ENCODE measurements at places on chromosomes 16 and 17.

DNA sequence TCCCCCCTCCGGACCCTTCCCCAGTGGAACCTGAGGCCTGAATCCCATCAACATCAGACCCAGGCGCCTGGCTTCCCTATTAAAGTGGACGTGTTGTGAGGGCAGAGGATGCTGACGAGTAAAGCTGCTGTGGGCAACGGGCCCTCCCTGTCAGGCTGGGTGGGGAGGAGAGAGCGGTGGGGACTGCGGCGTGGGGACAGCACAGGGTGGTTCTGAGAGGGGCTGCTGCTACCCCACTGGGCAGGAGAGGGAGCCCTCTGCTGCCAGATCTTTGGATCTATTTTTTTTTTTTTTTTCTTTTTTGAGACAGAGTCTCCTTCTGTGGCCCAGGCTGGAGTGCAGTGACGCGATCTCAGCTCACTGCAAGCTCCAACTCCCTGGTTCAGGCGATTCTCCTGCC is 5.9 kb downstream of the CA5A start:
- H3K36me3 ChIP-seq, result no peaks in the 10 kb centered on the region
- H3K27ac ChIP-seq, result no peak overlapping the region
- H3K4me3 ChIP-seq, result no peak overlapping the region
- no peaks in the 10 kb centered on the region for H3K4me1 ChIP-seq
- no peaks in the 10 kb centered on the region for H3K27me3 ChIP-seq

DNA sequence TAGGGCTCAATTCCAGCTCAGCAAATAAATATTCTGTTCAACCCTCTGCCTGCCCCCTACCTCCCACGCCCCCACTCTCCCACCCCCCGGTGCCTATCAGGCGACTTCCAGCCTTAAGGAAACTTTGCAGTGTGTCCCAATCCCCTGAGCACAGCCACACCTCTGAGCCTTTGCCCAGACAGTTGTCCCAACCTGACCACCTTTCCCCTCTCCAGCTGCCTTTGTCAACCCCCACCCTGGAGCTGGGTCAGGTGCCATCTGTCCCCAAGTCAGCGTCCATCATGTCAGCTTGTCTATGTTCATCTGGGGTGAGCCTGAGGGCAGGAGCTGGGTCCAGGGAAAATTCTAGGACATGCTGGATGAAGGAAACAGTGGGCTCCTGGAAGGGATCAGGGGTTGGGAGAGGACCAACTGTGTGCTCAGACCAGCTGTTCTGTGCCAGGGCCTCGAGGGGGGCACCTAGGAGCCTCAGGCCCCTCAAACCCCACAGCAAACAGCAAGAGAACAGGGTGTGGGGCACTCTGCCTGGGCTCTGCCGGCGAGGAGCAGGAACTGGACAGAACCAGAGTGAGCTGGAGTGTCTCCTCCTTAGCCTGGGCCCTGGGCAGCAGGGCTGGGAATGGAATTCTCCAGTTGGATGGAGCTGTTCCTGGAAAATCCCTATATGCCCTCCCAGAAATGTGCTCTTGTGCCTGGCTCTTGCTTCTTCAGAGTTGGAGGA is 17.8 kb downstream of the CDH16 start:
- H3K4me3 ChIP-seq, result no peak overlapping the region
- H3K36me3 ChIP-seq, result no peaks in the 10 kb centered on the region
- peaks cover 69% of the 10 kb centered on the region for H3K4me1 ChIP-seq
- DNase-seq, result peak; percentile 85
- no peaks in the 10 kb centered on the region for H3K27me3 ChIP-seq
- peak overlapping the region; percentile 75 for H3K27ac ChIP-seq

DNA sequence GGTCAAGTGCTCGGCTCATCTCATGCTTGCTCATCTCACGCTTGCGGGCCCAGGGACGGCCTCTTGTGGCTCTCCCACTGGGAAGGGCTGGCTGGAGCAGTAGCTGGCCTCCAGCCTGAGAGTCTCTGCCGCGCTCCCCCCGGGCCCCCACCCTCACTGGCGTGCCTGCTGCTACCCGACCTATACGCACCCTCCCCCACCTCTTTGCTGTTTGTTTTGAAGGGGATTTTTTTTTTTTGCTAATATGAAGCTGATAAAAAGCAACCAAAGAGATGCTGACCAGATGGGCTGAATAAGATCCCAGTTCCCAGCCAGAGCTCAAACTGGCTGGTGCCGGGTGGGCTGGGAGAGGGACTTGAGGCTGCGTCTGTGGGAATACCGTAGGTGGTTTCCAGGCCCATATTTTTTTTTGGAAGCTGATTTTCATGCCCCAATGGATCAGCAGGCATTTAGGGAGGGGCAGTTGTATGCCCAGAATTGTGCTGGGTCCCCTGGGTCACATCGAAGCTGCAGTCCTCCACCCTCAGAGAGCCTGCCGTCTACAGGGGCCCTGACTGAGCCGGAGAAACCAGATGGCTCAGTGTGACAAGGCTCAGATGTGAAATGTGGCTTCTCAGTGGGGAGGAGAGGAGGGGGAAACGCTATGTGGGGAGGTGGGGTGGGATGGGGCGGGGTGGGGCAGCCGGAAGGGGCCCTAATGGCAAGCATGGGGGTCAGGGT is 115.0 kb downstream of the RAP1GAP2 start:
- H3K27me3 ChIP-seq, result no peaks in the 10 kb centered on the region
- H3K4me1 ChIP-seq, result no peaks in the 10 kb centered on the region
- H3K27ac ChIP-seq, result no peak overlapping the region
- H3K4me3 ChIP-seq, result no peak overlapping the region

DNA sequence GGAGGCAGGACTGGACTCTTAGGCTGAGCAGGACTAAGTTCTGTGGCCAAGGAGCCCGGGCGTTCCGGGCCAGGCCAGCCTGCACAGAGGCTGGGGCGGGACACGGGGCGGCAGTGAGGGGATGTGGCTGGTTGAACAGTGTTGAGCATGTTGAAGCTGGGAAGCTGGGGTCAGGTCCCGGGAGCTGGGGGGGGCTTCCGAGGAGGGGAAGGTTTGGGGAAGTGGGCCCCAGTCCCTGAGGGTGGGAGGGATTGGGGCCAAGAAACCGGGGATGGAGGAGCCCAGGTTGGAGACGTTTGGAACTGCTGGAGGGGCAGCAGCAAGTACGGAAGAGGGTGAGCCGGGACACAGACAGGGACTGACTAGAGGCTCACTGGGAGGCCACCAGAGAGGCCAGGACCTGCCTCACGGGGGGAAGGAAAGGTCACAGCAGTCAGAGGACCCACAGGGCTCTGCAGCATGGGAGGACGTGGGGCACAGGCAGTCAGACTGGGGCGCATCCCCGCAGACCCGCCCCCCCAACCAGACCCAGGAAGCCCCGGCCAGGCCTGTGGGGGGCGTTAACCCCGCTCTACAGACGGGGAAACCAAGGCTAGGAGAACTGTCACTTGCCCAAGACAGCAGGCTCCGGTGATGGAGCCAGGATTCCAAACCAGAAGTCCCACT is 9.5 kb downstream of the TAX1BP3 start:
- no peak overlapping the region for H3K4me3 ChIP-seq
- peaks cover 49% of the 10 kb centered on the region for H3K36me3 ChIP-seq
- no peak overlapping the region for H3K27ac ChIP-seq
- no peak for DNase-seq
- H3K27me3 ChIP-seq, result no peaks in the 10 kb centered on the region
- peaks cover 7% of the 10 kb centered on the region for H3K4me1 ChIP-seq

DNA sequence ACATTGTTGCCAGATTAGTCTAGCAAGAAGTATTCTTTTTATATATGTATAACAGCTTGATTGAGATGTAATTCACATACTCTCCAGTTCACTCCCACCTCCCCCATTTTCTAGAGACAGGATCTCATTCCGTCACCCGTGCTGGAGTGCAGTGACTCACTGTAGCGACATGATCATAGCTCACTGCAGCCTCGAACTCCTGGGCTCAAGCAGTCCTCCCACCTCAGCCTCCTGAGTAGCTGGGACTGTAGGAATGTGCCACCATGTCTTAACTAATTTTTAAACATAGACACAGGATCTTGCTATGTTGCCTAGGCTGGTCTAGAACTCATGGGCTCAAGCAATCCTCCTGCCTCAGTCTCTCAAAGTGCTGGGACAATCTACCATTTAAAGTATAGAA is 3.3 kb upstream of the RSAD1 start:
- peaks cover 16% of the 10 kb centered on the region for H3K4me1 ChIP-seq
- H3K27ac ChIP-seq, result no peak overlapping the region
- H3K4me3 ChIP-seq, result no peak overlapping the region
- H3K36me3 ChIP-seq, result peaks cover 40% of the 10 kb centered on the region
- no peak for DNase-seq

DNA sequence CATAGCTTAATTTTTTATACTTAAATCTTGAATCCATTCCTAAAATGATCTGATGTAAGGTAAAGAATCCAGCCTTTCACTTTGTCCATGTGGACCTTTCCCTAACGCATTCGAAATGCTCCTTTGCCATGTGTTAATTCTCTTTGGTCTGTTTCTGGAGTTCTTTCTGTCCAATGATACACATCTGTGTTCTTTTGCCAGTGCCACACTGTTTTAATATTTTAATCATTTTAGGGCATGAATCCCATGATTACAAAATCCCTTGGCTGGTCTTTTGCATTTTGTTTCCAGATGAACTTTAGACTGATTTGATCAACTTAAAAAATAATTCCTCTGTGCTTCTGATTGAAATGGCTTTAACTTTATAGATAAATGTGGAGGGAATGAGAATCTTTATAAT is 74.1 kb downstream of the NTN1 start:
- no peaks in the 10 kb centered on the region for H3K27me3 ChIP-seq
- no peaks in the 10 kb centered on the region for H3K4me1 ChIP-seq
- H3K36me3 ChIP-seq, result no peaks in the 10 kb centered on the region
- H3K4me3 ChIP-seq, result no peak overlapping the region
- no peak overlapping the region for H3K27ac ChIP-seq
- DNase-seq, result no peak

GRCh38 chr17:57486882-57487301 is 230.6 kb downstream of the MSI2 start:
- H3K27ac ChIP-seq, result no peak overlapping the region
- no peak overlapping the region for H3K4me3 ChIP-seq
- no peaks in the 10 kb centered on the region for H3K27me3 ChIP-seq
- no peaks in the 10 kb centered on the region for H3K36me3 ChIP-seq

GRCh38 chr17:77280304-77281121 is 139.7 kb downstream of the SEC14L1 start:
- peaks cover 39% of the 10 kb centered on the region for H3K4me1 ChIP-seq
- peak overlapping the region; percentile 46 for H3K4me3 ChIP-seq
- H3K27ac ChIP-seq, result peak overlapping the region; percentile 21
- DNase-seq, result peak; percentile 47
- peaks cover 7% of the 10 kb centered on the region for H3K36me3 ChIP-seq

GRCh38 chr16:3873482-3874173 is 6.9 kb downstream of the CREBBP start:
- H3K27me3 ChIP-seq, result no peaks in the 10 kb centered on the region
- peaks cover 6% of the 10 kb centered on the region for H3K36me3 ChIP-seq
- no peak for DNase-seq
- peaks cover 21% of the 10 kb centered on the region for H3K4me1 ChIP-seq
- H3K4me3 ChIP-seq, result no peak overlapping the region
- H3K27ac ChIP-seq, result no peak overlapping the region

- no peak overlapping the region for H3K27ac ChIP-seq
- DNase-seq, result no peak
- H3K27me3 ChIP-seq, result no peaks in the 10 kb centered on the region
- no peaks in the 10 kb centered on the region for H3K4me1 ChIP-seq
- H3K36me3 ChIP-seq, result peaks cover 41% of the 10 kb centered on the region
Observed at GRCh38 chr17:76405967-76406647, 21.7 kb downstream of the SPHK1 start.

DNA sequence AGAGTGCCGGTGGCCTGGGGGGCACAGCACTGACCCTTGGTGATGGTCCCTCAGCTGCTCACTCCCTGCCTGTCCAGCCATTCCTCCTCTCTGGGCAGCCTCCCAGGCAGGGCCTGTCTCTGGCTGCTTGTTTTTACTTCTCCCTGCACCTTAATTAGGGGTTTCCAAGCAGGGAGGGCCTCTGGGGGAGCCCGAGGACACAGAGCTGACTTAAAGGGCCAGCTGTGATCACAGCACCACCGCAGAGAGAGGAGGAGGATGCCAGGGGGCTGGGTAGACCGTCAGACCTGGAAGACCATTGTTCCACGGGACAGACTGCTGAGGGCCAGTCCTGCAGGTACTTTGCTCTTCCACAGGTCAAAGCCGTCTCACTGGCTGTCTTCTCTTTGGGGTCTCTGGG is 1.2 kb upstream of the DPH1 start:
- H3K27me3 ChIP-seq, result peaks cover 54% of the 10 kb centered on the region
- peaks cover 8% of the 10 kb centered on the region for H3K36me3 ChIP-seq

DNA sequence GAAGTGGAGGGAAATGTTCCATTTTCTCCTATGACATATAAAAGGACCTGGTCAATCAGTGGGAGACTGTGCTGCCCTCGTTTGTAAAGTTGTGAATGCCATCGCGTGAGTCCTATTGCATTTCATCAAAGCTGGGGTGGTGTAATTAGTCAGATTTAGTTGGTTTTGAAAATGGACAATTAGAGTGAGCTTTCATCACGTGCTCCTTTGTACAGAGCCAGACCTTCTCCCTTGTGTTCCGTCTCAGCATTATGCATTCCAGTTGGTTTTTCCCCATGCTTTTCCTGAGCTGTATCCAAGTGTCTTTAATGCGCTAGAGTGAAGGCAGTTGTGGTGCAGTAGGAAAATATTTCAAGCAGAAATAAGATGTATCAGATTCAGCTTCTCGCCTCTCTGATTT is 10.4 kb downstream of the SEC14L1 start:
- no peak for DNase-seq
- H3K27ac ChIP-seq, result no peak overlapping the region
- peaks cover 4% of the 10 kb centered on the region for H3K36me3 ChIP-seq
- H3K4me1 ChIP-seq, result peaks cover 16% of the 10 kb centered on the region

Data from large intestine (tissue), 12 donors.